ENCODE measurements at places on chromosomes 6 and 20.

GRCh38 chr6:139407718-139408222, 33.3 kb upstream of the CITED2 start:
- H3K27me3 ChIP-seq = no peaks in the 10 kb centered on the region
- peaks cover 11% of the 10 kb centered on the region for H3K4me1 ChIP-seq
- no peak overlapping the region for H3K27ac ChIP-seq
- DNase-seq = no peak
- H3K36me3 ChIP-seq = no peaks in the 10 kb centered on the region

DNA sequence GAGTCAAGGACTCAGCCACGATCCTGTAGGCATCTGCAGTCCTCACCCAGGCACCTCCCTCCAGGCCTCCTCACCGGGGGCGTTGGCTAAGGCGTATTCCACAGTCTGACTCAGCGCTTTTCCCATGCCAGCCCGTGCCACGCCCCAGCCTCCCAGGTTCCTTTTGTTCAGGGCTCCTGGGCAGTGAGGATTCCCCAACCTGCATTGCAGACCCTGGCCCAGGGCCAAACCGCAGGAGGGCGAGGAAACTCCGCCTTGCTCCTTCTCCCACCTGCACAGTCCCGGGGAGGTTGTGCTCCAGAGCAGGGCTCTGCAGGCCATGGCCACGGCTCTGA, 202.8 kb upstream of the CST7 start:
- H3K27me3 ChIP-seq = no peaks in the 10 kb centered on the region
- H3K36me3 ChIP-seq = no peaks in the 10 kb centered on the region
- DNase-seq = peak; percentile 6
- no peaks in the 10 kb centered on the region for H3K4me1 ChIP-seq
- H3K4me3 ChIP-seq = no peak overlapping the region

GRCh38 chr6:24060982-24061754, 64.8 kb upstream of the NRSN1 start:
- no peak overlapping the region for H3K27ac ChIP-seq
- no peak for DNase-seq
- H3K4me3 ChIP-seq = no peak overlapping the region
- H3K27me3 ChIP-seq = no peaks in the 10 kb centered on the region
- H3K36me3 ChIP-seq = no peaks in the 10 kb centered on the region
- H3K4me1 ChIP-seq = no peaks in the 10 kb centered on the region

DNA sequence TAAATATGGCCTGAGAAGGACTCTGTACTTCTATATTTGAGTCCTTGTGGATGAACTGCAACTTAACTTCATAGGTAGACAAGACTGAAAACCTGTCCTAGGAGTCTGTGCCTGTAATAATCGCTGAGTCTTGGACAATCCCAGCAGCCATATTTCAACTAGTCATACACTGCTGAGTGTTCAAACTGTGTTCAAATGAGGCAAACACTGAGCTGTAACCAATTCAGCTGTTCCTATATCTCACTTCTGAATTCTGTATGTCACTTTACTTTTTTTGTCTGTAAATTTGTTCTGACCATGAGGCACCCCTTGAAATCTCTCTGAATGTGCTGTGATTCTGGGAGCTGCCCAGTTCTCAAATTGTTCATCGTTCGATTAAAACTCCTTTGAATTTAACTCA, 72.4 kb downstream of the FOXF2 start:
- H3K4me3 ChIP-seq = no peak overlapping the region
- H3K36me3 ChIP-seq = no peaks in the 10 kb centered on the region
- H3K27ac ChIP-seq = no peak overlapping the region
- H3K27me3 ChIP-seq = peaks cover 20% of the 10 kb centered on the region
- no peak for DNase-seq
- no peaks in the 10 kb centered on the region for H3K4me1 ChIP-seq

DNA sequence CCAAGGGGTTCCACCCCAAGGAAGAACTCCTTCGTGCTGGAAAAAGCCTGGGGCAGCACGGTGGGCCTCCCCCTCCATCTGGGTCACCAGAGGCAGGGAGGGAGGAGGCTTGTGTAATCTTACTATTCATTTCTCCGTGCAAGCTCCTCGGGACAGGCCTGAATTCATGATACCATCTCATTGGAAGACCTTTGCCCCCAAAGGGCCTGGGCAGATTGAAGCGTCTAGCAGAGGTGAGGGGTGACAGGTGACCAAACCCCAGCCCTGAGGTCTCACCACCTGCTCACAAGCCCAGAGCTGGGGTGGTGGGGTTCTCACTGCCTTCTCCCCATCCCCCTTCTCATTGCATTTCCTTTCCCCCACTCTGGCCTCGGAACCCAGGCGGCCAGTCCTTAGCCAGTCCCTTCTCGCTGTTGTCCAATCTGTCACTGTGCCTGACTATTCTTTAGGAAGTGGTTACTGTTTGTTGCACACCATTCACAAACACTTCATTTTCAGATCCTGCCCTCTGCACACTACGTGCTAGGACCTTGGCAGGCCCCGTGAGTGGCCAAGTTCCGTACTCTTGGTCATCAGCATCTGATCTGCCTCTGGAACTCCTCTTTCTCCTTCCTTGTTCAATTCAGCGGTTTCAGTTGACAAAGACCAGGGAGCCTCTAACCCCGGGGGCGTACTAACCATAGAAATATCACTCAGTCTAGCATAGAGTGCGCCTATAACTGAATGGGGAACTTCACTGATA, 137.1 kb downstream of the LY86 start:
- no peaks in the 10 kb centered on the region for H3K27me3 ChIP-seq
- H3K4me3 ChIP-seq = peak overlapping the region; percentile 49
- H3K27ac ChIP-seq = peak overlapping the region; percentile 39
- peaks cover 11% of the 10 kb centered on the region for H3K36me3 ChIP-seq
- peaks cover 35% of the 10 kb centered on the region for H3K4me1 ChIP-seq

- H3K4me3 ChIP-seq = no peak overlapping the region
- peaks cover 6% of the 10 kb centered on the region for H3K4me1 ChIP-seq
- no peak overlapping the region for H3K27ac ChIP-seq
- no peak for DNase-seq
These were observed 42.4 kb upstream of the PLCB1 start for GRCh38 chr20:8089668-8090067.

DNA sequence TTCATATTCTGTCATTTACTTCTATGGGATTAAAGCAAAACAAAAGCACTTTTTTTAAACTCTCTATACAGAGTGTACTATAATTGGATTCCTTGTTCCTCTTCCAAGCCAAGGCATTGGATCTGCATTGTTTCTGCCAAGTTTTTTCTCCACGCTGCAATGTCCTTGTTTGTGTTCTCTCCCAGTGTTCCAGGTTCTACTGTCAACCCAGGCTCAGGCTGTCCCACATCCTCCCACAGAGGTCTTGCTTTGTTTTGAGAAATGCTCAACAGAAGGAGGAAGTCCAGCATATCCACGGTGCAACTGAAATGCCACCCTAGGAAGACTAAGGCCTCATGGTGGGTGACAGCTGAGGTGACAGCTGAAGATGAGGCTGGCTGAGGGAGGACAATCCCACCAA, 287.1 kb upstream of the PRDM1 start:
- peaks cover 30% of the 10 kb centered on the region for H3K4me1 ChIP-seq
- no peak overlapping the region for H3K27ac ChIP-seq
- no peaks in the 10 kb centered on the region for H3K27me3 ChIP-seq
- no peak for DNase-seq
- H3K4me3 ChIP-seq = no peak overlapping the region

Measured in Calu3 (cell line).